Kidney (tissue), 22 donors: ENCODE measurements at places on chromosomes 16 and 17. TPM values are rescaled to one million over a fixed set of nuclear protein-coding genes. Genes with fewer than 3 reads are reported as not detected.

DNA sequence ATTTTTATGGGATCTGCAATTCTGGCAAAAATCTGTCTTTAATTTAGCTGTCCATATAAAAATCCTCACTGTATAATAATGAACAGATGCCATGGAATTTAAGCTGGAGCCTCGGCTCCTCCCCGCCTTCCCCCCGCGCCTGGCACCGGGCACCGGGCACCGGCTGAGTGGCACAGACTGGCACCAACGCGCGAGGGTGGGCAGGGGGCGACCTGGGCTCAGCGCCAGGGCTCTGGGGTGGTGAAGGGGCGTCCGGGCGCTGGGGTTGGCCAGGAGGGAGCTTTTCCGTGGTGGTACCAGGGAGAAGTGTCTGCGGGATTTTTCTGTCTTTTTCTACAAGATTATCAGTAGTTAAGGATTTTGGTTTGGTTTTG lies 9.1 kb downstream of the NEUROD2 start:
- DNase-seq, result no peak
- no peaks in the 10 kb centered on the region for H3K36me3 ChIP-seq
- H3K4me3 ChIP-seq, result no peak overlapping the region
- peaks cover 67% of the 10 kb centered on the region for H3K27me3 ChIP-seq
- H3K27ac ChIP-seq, result no peak overlapping the region

- no peak overlapping the region for H3K27ac ChIP-seq
- no peak overlapping the region for H3K4me3 ChIP-seq
- DNase-seq, result no peak
Observed at GRCh38 chr17:7646457-7646856, 4.3 kb upstream of the ATP1B2 start.

DNA sequence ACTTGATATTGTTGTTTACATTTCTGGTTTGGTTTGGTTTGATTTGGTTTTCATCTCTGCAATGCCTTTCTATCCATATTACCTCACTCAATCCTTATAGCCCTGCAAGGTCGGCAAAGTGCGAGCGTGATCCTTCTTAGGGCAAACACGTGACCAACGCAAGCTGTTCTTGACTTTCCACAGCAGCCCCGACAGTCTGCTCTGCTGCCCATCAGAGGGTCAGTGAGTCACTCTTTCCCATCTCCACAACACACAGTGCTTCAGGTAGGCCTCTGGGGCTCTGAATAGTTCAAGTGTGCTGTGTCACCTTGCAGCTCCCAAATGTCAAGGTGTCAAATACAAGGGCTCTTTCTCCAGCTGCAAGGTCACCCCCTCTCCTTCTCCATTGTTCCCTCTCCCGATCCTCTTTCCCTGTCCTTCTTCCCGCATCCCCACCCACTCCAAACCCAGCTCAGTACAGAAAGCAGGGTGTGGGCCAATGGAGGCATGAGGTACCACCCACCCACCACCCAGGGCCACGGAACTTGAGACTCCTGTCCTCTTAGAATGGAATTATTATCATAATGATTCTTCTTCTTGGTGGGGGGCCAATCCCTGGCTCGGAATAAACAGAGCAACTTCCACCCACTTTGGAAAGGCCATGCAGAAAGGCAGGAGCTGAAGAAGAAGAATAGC lies 139.7 kb downstream of the SLC39A11 start:
- DNase-seq, result no peak
- no peaks in the 10 kb centered on the region for H3K4me1 ChIP-seq
- no peak overlapping the region for H3K4me3 ChIP-seq
- no peaks in the 10 kb centered on the region for H3K36me3 ChIP-seq
- H3K27ac ChIP-seq, result no peak overlapping the region
- H3K27me3 ChIP-seq, result no peaks in the 10 kb centered on the region

The TBC1D3 gene
- not detected for total RNA-seq

The CCL16 gene
- 0.79 TPM for total RNA-seq

The TTLL6 gene
- 2.3 TPM for total RNA-seq

DNA sequence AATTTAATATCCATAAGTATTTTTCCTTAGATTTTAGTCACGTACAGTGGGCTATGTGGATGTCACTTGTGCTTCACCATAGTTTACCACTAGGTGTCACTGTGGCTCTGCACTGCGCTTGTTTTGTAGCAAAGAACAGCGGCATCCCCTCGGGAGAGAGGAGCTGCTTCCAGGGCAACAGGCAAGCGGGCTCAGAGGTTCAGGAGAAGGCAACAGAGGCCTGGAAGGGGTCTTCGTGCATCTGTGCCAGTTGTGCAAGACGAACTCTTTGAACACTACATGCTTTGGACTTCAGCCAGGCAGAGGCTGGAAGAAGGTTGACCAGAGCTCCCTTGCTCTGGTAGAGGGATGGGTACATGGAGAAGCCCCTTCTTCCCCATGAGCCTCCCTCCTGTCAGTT lies 20.6 kb downstream of the CYB561 start:
- H3K27ac ChIP-seq, result no peak overlapping the region
- no peaks in the 10 kb centered on the region for H3K27me3 ChIP-seq
- no peaks in the 10 kb centered on the region for H3K4me1 ChIP-seq

DNA sequence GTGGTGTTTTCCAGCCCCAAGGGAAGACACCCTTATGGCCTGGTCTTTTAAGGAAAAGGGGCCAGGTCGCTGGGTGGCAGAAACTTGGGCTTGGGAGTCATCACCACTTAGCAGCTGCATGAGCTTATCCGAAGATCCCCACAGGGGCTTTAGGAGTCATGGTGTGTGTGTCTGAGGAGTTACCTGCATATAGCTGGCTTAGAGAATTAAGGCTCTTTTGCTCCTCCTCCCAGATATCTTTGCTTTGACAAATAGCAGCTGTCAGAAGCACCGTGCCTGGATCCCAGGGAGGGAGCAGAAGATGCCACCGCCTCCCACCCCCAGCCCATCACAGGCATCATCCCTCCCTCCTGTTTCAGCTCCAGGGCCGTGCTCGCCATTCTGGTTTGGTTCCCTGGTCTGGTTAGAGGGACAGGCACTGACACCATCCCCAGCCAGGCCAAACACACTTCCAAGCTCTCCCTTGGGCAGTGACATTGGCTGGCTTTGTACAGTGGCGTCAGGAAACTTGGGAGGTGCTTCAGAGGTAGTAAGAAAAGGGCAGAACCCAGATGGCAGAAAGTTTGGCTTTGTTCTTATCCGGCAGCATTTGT lies 17.4 kb downstream of the LDHD start:
- H3K4me3 ChIP-seq, result no peak overlapping the region
- DNase-seq, result no peak
- no peaks in the 10 kb centered on the region for H3K4me1 ChIP-seq
- peaks cover 4% of the 10 kb centered on the region for H3K36me3 ChIP-seq
- H3K27me3 ChIP-seq, result no peaks in the 10 kb centered on the region

The TMEM238L gene
- 0.47 TPM for total RNA-seq

The CDRT4 gene
- 8.0 TPM for total RNA-seq

The FOXN1 gene
- not detected for total RNA-seq

The WNT9B gene
- total RNA-seq, result 5.3 TPM

- no peak overlapping the region for H3K4me3 ChIP-seq
- DNase-seq, result no peak
- no peaks in the 10 kb centered on the region for H3K36me3 ChIP-seq
Observed at GRCh38 chr16:63663155-63663554, 1458.7 kb downstream of the CDH11 start.
